ENCODE measurements at places on chromosomes 4 and X.

DNA sequence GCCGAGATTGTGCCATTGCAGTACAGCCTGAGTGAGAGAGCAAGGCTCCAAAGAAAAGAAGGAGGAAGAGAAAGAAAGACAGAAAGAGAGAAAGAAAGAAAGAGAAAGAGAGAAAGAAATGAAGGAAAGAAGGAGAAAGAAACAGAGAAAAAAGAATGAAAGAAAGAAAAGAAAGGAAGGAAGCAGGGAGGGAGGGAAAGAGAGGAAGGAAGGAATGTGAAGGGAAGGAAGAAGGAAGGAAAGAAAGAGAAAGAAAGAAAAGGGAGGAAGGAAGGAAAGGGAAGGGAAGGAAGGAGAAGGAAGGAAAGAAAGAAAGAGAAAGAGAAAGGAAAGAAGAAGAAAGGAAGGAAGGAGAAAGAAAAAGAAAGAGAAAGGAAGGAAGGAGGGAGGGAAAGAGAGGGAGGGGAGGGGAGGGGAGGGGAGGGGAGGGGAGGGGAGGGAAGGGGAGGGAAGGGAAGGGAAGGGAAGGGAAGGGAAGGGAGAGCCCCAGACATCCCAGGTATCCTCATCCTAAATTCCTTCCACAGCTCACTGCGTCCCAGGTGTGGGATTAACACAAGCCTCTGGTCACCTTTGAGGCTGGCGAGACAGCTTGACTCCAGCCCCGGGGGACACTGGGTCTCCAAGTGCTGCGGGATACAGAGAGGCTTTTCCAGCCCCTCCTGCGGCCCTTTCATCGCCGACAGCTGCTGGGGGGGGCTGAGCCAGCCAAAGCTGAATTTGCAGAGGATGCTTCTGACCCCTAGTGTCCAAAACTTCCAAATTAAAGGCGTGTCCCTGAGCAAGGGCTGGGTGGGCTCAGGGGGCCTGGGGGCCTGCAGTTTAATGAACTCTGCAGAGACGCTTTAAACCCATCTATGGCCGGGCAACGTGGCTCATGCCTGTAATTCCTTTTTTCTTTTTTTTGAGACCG is 24.2 kb upstream of the CSF2RA start:
- no peak for DNase-seq

- DNase-seq = no peak
These were observed 3.4 kb upstream of the S100G start for GRCh38 chrX:16646366-16647138.

- DNase-seq = no peak
These were observed 1934.2 kb upstream of the IGFBP7 start for GRCh38 chr4:59044286-59044900.

DNA sequence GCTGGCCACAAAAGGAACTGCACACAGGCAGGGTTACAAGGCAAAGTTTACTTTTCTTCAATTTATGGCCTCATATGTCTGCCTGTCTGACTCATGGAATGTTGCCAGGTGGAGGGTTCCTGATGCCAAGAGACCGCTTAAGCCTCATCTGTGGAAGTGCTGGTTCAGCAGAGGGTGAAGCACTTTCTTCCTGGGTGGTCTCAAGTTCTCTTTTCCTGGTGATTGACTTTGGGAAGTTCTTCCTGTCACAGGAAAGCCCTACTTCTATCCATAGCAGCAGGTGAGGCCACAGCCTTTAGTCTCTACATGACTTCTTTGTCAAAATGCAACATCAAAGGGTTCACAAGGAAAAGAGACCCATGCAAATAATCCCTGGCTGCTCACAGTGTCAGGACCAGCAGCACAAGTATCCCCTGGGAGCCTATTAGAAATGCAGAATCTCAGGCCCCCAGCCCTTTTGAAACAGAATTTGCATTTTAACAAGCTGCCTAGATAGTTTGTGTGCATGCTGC is 81.4 kb upstream of the IGFBP7 start:
- DNase-seq = no peak

GRCh38 chr4:83323136-83323535 is 11.5 kb downstream of the HPSE start:
- DNase-seq = no peak

DNA sequence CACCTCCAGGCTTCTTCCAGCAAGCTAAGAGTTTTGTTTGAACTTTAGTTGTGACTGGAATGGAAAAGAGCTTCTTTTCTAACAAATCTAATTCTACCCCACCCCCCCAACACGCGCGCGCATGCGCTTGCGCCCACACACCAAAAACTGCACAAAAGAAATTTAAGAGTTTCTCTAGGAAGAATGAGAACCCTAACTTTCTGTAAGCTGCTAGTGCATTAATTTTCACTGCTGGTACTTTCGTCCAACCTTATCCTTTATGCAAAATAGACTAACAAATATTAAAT is 9.0 kb upstream of the INTU start:
- DNase-seq = no peak

- DNase-seq = no peak
These were observed 86.7 kb upstream of the NKX1-1 start for GRCh38 chr4:1492651-1493539.

- DNase-seq = no peak
These were observed 940 bp upstream of the DCTD start for GRCh38 chr4:182918044-182918607.

GRCh38 chrX:104668550-104668949 is 102.6 kb downstream of the IL1RAPL2 start:
- no peak for DNase-seq

DNA sequence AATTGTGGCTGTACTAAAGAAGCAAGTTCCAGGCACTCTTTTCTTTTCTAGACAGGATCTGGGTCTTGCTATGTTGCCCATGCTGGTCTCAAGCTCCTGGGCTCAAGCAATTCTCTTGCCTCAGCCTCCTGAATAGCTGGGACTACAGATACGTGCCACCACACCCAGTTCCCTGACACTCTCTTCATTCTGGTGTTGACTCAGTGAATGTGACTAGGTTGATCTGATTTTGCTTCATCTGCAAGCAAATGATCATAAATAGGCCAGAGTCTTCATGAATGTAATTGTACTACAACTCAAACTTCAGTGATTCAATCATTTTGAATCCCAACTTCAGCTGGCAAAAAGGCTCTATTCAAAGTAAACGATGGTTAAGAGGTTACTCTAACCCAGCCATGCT is 78.5 kb downstream of the APBB2 start:
- DNase-seq = no peak

DNA sequence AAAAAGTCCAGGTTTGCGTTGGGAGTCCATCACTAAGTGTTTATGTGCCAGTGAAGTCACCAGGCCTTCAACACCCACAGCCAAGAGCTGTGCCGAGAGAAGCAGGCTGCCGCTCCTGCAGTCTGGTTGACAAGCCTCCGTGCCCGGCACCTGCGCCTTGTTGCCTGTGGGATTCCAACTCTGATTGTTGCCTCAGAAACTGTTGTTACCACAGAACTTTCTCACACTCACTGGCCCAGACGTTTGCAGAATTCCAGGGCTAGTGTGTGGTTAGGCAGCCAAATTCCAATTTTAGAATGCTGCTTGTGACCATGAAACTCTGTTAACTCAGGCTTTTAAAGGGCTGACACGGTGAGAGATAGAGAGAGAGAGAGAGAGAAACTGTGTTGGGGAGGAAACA is 119.5 kb upstream of the LIMCH1 start:
- no peak for DNase-seq

DNA sequence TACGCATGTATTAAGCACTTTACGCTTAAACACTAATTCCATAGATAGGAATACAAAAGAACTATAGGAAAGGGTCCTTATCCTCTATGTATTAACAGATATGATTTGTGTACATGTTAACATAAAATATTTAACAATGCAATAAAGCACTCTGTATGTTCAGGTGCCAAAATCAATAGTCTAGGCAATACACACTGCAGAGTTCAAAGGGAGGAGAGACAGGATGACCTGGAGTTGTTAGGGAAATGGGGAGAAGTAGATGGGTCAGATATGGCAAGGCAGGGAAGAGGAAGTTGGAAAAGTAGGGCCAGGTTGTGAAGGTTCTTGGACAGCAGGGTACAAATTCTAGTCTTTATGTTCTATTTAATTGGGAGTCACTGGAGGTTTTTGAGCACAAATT is 2.9 kb downstream of the SGCB start:
- DNase-seq = no peak
